ENCODE measurements at places on chromosomes 16 and 17. TPM values are rescaled to one million over a fixed set of nuclear protein-coding genes. Genes with fewer than 3 reads are reported as not detected.

Gene FGF11
- 13.8 TPM for total RNA-seq

DNA sequence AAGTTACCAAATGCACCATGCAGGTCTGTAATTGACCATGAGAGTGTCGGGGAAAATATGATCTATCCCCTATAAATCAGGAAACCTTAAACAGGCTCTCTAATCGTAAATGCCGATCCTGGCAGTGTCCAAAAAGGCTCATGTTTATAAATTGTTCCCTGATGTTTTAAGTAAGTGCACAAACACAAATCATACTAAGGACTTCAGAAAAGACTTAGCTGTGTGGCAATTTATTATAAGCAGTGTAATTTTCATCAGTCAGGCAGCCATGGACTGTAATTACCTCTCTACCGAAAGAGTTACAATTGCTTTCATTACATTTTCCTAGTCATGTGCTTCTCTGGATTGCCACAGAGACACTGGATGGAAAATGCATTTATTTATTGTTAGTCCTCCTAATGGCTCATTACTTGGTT, 73.4 kb upstream of the COX10 start:
- DNase-seq: no peak

GRCh38 chr16:88851616-88852015, 5.1 kb downstream of the GALNS start:
- DNase-seq: no peak

- no peak for DNase-seq
Measured at GRCh38 chr17:46117850-46118696, 75.2 kb downstream of the KANSL1 start.

Gene SALL1
- not detected for total RNA-seq

- DNase-seq: no peak
Measured at GRCh38 chr16:86176462-86176861, 277.5 kb downstream of the IRF8 start.

Gene CCL13
- total RNA-seq: 0.82 TPM

- DNase-seq: no peak
Measured at GRCh38 chr16:732332-732731, 5.4 kb downstream of the HAGHL start.

Gene TP53TG3
- total RNA-seq: 0.77 TPM

DNA sequence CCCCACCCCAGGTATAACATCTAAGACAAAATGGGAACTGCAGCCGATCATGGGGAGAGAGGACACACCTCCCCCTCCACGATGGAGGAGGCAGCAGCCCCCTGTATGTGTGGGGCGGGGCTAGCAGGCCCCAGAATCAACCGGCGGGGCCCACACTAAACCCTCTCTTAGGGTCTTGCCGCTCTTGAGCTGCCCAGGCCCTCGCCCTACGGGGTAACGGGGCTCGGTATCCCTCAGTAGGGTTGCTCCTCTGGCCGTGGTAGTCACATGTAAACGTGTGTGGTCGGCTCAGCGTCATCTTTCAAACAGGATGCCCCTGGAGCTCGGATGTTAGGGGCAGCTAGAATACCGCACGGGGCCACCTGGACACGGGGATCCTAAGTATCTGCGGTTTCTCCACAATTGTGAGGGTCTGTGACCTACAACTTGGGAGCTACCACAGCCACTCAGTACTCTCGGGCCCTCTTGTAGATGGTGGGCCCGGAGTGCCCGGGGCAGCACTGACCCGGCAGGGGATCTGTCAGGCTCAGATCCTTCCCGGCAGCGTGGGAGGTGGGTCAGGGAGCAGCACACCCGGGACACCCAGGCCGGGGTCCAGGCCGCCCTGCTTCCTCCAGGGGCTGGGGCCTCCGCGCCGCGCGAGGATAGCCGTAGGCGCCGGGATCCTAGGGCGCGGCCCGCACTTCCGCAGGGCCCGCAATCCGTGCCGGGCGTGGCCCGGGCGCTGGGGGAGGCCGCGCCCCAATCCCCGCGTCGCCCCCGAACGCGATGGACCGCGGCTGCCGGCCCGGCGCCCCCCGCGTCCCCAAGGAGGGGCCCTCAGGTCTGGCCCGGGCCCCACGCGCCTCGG, 781 bp downstream of the ARHGDIA start:
- peak; percentile 64 for DNase-seq

DNA sequence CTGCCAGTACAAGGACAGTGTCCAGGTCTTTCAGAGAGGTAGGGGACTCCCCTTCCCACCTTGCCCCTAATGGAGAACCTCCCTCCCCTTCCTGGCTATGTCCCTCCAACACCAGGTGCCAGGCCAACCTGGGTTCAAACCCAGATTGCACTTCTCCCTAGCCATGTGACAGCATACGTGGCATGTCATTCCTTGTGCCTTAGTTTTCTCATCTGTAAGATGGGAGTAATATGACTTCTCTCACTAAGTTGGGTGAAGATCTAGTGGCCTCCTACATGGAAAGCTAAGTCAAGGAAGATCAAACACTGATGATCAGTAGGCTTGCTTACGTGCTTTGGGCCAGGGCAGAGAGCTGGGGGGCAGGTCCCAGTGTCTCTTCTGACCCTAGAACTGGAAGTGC, 8.8 kb downstream of the FCSK start:
- DNase-seq: no peak

- DNase-seq: no peak
Measured at GRCh38 chr17:21124086-21124485, 2.7 kb upstream of the DHRS7B start.

GRCh38 chr16:14586637-14587305, 43.3 kb downstream of the PARN start:
- DNase-seq: no peak

Gene DPEP3
- total RNA-seq: not detected

DNA sequence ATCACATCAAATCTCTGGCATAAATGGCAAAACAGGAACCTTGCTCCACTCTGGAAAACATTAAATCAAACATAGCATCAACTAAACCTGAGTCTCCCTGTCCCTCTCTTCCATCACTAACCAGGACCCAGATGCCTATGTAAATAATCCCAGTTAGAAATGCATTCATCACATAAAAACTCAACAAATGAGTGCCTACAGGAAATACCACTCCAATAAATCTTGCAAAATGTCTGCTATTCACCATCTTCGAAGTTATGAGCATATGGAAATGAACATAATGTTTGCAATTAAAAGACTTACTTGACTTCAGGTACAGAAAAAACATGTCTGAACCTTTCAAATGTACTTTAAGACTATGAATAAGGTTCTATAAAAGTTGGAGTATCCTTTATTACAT, 425.0 kb downstream of the CDH11 start:
- DNase-seq: no peak

DNA sequence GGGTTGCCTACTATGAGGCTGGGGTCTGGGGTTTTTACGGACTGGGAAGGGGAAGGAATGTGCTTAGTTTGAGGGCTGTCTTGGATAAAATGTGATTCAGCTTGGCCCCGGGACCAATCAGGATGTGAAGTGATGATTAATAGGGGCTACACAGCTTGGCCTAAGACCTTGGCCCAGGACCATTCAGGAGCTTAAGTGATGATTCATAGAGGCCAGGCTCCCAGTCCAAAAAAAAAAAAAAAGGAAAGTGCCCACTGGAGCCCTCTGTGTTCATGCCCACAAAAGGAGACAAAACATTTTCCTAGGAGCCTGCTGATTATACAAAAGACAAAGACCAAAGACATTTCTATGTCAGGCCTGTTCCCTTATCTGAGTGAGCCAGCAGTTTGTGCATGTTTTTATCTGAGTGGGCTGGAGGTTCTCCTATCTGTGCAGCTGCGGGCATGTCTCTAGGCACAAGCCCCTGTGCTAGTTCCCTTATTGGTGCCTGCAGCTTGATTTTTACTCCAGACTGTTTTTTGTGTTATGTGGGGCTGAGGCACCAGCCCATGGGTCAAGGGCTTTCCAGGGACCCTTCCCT, 898.2 kb upstream of the GOT2 start:
- DNase-seq: no peak

Gene KRT28
- total RNA-seq: not detected

DNA sequence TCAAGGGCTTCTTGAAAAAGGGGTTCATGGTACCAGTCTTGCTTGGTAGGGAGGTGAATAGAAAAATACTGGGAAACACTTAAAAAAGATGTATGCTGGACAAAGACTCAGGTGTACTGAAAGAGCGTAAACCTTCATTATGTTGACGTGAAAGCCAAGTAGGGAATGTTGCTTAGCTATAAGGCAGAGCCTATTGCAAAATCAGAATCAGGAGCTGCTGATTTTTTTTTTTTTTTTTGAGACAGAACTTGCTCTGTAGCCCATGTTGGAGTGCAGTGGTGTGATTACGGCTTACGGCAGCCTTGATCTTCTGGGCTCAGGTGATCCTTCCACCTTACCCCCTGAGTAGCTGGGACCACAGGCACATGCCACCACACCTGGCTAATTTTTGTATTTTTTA, 3.9 kb downstream of the TMEM94 start:
- no peak for DNase-seq

GRCh38 chr16:1680361-1680760, 2.3 kb downstream of the JPT2 start:
- no peak for DNase-seq

Gene BAIAP3
- total RNA-seq: 5.2 TPM

DNA sequence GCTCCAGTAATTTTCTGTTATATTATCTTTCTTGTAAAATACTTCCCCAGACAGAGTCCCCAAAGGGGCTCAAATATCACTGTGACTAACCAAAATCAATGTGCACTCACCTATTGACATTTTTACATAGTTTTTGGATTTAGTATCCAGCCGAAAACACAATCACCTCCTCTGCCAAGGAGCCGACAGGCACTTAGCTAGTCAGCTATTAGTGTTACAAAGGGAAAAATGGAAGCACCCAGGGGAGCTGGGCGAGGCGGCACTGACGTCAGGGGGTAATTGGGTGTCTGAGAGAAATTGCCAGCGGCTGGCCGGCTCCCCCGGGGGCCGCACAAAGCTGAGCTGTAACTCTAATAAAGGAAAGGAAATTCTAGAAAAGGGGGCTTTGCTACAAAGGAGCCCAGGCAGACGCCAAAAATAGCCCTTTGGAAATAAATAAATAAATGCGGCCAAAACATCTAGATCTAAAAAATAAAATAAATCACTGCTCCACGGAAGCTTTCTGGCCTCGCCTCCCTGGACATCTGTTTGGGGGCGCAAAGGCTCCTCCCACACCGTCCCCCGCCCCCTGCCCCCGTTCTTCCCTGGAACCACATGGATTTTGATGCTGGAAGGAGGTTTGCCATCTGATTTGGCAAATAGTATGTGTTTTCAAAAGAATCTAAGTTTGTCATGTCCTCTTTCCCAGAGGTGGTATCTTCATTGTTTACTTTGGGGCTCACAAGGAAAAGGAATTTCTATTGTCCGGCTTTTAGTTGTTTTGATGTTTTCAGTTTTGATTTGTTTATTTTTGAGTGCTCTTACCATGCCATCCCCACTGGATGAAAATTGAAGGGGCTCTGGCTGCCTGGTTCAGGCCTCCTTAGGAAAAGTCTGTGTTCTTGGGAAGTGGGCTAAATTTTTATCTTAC, 156.7 kb downstream of the ZNF423 start:
- peak; percentile 82 for DNase-seq

- DNase-seq: peak; percentile 91
Measured at GRCh38 chr16:15672514-15673167, 22.6 kb downstream of the NDE1 start.

DNA sequence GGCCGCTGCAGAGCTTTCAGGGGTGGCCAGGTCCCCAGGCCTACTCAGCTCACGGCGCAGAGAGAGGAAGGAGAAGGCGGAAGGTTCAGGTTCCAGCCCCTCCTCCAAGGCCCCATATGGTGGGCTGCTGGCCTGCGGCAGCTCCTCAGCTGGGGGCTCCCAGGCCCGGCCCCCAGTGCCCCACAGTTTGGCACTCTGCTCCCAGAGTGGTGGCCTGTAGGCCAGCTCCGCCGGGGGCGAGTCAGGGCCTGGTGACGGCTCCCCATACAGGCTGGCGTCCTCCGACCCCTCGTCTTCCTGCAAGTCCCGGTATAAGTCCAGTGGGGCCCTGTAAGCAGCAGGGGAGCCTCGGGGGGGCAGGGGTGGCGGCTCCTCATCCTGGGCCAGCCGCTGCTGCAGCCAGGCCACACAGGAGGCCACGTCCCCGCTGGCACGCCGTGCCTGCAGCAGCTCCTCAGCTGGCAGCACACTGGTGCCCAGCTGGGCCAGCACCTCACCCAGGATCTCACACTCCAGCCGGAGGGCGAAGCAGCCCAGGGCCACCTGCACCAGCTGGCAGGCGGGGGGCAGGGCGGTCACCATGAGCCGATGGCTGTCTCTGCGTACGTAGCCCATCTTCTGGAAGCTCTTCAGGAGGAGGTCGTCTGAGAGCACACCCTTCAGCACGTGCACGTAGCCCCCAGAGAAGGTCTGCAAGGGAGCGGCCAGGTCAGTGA, 3.7 kb downstream of the SPATA2L start:
- DNase-seq: no peak

DNA sequence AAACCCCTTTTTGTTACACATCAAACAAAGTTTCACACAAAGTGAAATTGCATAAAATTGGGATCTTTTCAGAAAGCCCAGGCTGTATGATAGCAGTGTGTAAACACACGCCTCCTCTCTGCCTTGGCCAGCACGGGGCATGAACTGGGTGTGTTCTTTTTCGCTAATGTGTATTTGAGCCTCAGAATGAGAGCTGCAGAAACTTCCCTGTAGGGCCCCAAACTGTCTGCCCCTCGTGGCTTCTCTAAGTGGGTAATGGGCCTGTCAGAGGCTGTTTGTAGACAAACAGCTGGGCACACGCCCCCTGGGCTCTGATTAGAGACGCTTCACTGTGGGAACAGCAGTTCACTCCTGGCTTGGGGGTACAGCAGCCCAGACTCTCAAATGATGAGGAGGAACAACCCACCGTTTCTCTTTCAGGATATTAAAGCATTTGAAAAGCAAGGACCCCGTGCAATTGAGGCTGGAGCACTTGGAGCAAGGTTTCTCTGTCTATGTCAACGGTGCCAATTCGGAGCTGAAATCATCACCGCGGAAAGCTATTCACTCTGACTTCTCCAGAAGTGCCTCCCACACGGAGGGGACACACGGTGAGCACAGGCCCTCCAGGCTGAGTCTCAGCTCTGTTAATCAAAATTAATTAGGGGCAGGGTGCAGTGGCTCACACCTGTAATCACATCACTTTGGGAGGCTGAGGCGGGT, 78.4 kb downstream of the KATNIP start:
- no peak for DNase-seq

Gene PSMD7
- total RNA-seq: 129 TPM

- no peak for DNase-seq
Measured at GRCh38 chr16:57629516-57630406, 1.3 kb downstream of the ADGRG1 start.

Gene TMEM132E
- not detected for total RNA-seq

- DNase-seq: no peak
Measured at GRCh38 chr17:65749479-65749878, 188.0 kb upstream of the AXIN2 start.

DNA sequence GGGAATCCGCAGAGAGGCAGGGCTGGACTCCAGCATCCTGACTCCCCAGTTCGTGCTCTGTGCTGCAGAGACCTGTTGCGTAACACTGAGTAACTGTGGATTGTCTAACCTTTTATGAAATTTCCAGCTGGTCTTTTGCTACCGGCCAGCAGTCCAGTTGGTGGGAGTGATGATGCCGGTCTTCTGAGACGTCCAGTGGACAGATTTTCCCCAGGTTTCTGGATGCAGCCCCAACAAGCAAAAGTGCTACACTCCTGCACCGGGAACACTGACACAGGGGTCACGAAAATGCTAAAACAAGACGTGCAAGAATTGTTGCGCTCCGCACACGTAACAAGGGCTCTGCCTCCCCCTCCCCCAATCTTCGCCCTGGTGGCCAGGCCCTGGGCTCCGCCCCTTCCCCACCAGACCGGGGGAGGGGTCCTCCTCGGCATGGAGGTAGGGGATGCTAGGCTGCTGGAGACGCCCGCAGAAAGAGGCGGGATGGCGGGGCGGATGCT, 701 bp upstream of the MRC2 start:
- peak; percentile 62 for DNase-seq

- DNase-seq: no peak
Measured at GRCh38 chr17:1731194-1731506, 6.6 kb downstream of the WDR81 start.

- DNase-seq: no peak
Measured at GRCh38 chr16:27195076-27195741, 8.1 kb upstream of the KDM8 start.
